T-helper 17 cell (primary cell): ENCODE measurements at places on chromosomes 3 and 15.
A peak's percentile ranks its signal among the peaks of the same experiment; 100 is the strongest.

DNA sequence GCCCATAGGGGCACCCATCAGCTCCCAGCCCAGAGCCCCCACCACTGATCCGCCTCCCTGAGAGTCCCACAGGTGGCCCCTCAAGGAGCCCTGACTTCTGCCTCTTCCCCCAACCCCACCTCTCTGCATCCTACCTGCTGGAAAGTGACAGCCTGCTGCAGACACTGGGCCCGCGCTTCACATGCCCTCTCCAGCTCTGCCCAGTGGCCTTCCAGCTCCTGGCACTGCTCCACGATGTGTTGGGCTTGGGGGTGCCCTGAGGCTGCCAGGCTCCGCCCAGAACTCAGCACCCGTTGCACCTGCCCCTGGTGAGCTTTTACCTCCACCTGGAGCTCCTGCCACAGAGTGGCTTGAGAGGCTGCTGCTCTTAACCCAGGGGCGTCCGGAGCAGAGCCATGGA, 20.1 kb downstream of the SPTBN5 start:
- H3K27ac ChIP-seq: peak overlapping the region; percentile 32
- H3K36me3 ChIP-seq: no peaks in the 10 kb centered on the region
- peaks cover 15% of the 10 kb centered on the region for H3K4me1 ChIP-seq
- no peak for DNase-seq
- no peaks in the 10 kb centered on the region for H3K27me3 ChIP-seq
- no peak overlapping the region for H3K4me3 ChIP-seq

DNA sequence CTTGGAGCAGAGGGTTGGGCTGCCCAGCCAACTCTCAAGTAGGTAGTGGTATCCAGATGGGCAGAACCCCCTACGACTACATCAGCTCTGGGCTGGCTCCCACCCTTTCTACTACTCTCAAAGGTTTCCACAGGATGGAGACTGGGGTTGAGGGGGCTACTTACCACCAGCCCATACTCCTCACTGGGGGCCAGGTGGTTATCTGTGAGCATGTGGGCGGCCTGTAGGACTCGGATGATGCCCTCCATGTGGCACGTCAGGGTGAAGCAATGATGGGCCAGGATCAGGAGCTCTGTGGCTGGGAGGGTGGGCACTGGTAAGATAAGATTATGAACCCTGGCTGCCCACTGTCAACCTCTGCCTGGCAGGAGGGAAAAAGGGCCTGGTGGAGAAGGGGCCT, 33.4 kb downstream of the EIF3J start:
- peaks cover 12% of the 10 kb centered on the region for H3K36me3 ChIP-seq
- H3K27me3 ChIP-seq: no peaks in the 10 kb centered on the region
- H3K4me3 ChIP-seq: peak overlapping the region; percentile 36
- H3K4me1 ChIP-seq: peaks cover 6% of the 10 kb centered on the region
- H3K27ac ChIP-seq: peak overlapping the region; percentile 19
- no peak for DNase-seq

DNA sequence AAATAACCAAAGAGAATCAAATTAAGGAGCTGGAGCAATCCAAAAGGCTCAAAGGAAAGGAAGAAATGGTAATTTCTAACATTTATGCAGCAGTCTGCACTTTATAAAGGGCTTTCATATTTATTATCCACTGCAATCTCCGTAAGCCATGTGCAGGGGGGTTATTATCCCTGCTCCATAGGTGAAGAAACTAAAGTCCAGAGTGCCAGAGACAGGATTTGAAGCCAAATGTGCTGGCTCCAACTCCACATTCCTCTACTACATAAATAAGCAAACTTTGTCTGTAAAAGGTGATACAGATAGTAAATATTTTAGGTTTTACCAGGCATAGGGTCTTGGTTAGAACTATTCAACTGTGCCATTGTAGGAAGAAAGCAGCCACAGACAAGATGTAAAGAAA, 221.4 kb downstream of the MINAR1 start:
- H3K4me1 ChIP-seq: no peaks in the 10 kb centered on the region
- no peaks in the 10 kb centered on the region for H3K36me3 ChIP-seq
- H3K4me3 ChIP-seq: no peak overlapping the region
- DNase-seq: no peak
- peaks cover 40% of the 10 kb centered on the region for H3K27me3 ChIP-seq

GRCh38 chr3:56917361-56918110, 115.8 kb upstream of the ARHGEF3 start:
- H3K4me3 ChIP-seq: peak overlapping the region; percentile 98
- DNase-seq: no peak
- H3K36me3 ChIP-seq: peaks cover 7% of the 10 kb centered on the region
- H3K27me3 ChIP-seq: no peaks in the 10 kb centered on the region
- peaks cover 73% of the 10 kb centered on the region for H3K4me1 ChIP-seq

GRCh38 chr15:92376109-92376508, 17.6 kb upstream of the ST8SIA2 start:
- no peak overlapping the region for H3K27ac ChIP-seq
- no peaks in the 10 kb centered on the region for H3K4me1 ChIP-seq
- peaks cover 51% of the 10 kb centered on the region for H3K27me3 ChIP-seq
- H3K4me3 ChIP-seq: no peak overlapping the region
- no peak for DNase-seq

- DNase-seq: no peak
- H3K27me3 ChIP-seq: peaks cover 4% of the 10 kb centered on the region
- no peak overlapping the region for H3K4me3 ChIP-seq
- H3K4me1 ChIP-seq: peaks cover 8% of the 10 kb centered on the region
- peaks cover 2% of the 10 kb centered on the region for H3K36me3 ChIP-seq
Observed at GRCh38 chr3:39295184-39295775, 15.4 kb upstream of the CX3CR1 start.

- H3K27me3 ChIP-seq: no peaks in the 10 kb centered on the region
- H3K4me3 ChIP-seq: no peak overlapping the region
- H3K36me3 ChIP-seq: peaks cover 2% of the 10 kb centered on the region
- H3K27ac ChIP-seq: peak overlapping the region; percentile 66
- H3K4me1 ChIP-seq: peaks cover 16% of the 10 kb centered on the region
- DNase-seq: no peak
Observed at GRCh38 chr3:48070030-48070429, 53.8 kb upstream of the MAP4 start.

DNA sequence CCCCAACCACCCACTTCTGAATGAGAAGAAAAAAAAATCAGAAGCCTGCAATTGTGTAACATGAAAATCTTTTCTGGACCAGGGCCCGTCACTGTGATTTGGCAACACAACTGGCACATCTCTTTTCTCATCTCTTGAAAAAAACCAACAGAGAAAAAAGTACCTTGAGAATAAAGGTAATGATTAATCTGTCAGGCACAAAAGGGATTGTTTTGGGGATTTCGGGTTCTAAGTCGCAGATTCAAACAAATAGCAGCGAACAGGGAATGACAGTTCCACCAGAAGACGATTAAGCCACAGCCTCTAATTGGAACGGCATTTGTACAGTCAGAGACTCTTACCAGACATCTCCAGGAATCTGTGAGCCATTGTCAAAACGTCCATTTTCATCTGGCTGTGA, at the start of gene AQP9:
Gene AQP9 (plus strand): TSS at position 276 of the 400 bp plus-strand sequence. CDS start 185 bp downstream, outside the sequence.
- no peak for DNase-seq
- no peak within 1 kb of the TSS for H3K4me3 ChIP-seq
- H3K36me3 ChIP-seq: no peaks in the 10 kb centered on the region

DNA sequence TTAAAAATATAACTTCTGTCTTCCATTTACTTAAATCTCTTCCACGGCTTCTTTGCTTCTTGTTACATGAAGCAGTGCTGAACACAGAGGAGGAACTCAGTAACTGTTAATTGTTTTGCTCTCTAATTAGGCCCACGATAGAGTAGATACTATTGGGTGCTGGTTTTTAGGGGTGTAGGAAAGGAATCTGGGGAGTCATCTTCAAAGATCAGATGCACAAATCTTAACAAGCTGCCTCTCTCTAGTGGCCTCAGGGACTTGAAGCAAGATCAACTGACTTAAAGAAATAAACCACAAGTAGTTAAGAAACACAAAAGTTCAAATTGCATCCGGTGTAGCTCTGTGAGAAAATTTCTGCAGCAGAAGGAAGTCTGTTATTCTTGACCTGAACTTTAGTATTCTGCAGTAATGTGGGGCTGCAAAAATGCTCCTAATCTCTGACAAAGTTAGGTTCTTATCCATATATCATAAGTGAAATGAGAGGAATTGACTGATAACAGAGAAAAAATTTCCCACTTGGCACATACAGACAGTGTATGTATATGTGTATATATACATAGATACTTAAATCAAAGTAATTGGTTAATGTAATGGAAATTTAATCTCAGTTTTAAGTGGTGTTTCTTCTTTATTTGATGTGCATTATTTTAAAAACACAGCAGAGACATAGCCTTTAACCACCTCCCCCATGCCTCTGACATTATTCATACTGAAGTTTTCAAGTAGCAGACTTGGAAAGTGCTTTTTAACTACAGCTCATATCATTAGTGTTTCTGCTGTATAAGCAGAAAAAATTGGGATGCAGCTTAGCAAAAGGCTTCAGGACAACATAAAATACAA, 51.8 kb downstream of the CHST2 start:
- H3K4me1 ChIP-seq: peaks cover 39% of the 10 kb centered on the region
- H3K27ac ChIP-seq: peak overlapping the region; percentile 93
- H3K36me3 ChIP-seq: peaks cover 3% of the 10 kb centered on the region
- no peaks in the 10 kb centered on the region for H3K27me3 ChIP-seq
- no peak for DNase-seq

DNA sequence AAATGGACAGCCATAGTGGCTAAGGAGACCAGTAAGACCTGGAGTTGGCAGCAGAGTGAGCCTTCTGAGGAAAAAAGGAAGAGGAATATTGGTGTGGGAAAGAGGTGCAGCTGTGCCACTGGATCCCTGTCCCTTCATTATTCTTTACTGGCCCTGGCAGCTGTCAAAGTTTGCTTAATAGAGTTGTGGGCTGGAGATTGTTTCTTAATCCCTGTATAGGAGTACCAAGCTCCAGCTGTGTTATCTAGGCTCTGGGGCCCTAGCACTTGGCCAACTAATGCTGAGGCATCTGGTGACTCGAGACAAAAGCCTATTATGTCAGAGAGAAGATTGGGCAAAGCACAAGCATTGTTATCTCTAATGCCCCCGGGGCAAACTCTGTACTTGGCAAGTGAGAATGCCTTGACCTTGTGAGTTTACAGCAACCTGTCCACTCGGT, 61.4 kb downstream of the ZNF609 start:
- H3K36me3 ChIP-seq: no peaks in the 10 kb centered on the region
- H3K4me3 ChIP-seq: no peak overlapping the region
- H3K4me1 ChIP-seq: peaks cover 44% of the 10 kb centered on the region
- peak overlapping the region; percentile 19 for H3K27ac ChIP-seq

GRCh38 chr15:92226020-92226612, 167.6 kb upstream of the ST8SIA2 start:
- H3K27ac ChIP-seq: no peak overlapping the region
- H3K4me1 ChIP-seq: no peaks in the 10 kb centered on the region
- peaks cover 52% of the 10 kb centered on the region for H3K27me3 ChIP-seq
- H3K4me3 ChIP-seq: no peak overlapping the region
- H3K36me3 ChIP-seq: peaks cover 5% of the 10 kb centered on the region

- peak overlapping the region; percentile 98 for H3K27ac ChIP-seq
- peaks cover 59% of the 10 kb centered on the region for H3K4me1 ChIP-seq
- no peak for DNase-seq
- no peaks in the 10 kb centered on the region for H3K36me3 ChIP-seq
Observed at GRCh38 chr15:90099868-90100831, 2.1 kb downstream of the IDH2 start.

DNA sequence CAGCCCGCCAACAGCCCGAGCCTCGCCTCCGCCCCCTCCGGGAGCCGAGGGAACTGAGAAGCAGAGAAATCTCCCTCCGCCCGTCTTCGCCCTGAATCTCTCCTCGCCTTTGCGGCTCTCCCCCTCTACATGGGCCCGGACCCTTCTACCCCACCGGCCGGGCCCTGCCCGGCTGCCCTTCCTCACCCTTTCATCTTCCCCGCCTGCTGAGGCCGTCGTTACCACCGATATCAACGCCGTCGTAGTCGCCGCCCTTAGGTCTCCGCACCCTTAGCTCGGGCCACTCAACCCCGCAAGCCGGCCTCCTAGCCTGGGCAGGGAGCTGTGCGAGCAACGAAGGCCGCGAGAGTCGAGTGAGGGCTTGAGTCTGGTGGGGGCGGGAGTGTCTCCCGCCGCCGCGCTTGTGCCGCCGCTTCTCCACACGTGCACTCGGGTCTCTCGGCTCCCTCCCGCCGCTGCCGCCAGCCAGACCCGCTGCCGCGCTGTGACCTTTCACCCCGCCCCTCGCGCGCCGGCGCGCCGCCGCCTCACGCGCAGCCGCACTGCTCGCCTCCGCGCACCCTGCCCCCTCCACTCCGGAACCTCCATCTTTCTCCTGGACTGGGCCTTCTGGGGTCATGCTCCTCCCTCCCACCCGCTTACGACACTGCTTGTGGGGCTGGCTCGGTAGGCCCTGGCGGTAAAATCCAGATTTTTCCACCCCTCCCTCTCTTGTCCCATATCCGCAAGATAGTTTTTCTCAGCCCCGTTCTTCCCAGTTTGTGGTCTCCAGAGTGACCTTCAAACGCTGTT, at the start of gene NAA50:
Gene NAA50 (minus strand): TSS at position 494 of the 792 bp plus-strand sequence. CDS start 300 bp downstream, at position 194.
- peaks cover 50% of the 10 kb centered on the region for H3K4me1 ChIP-seq
- peak within 1 kb of the TSS; percentile 98 for H3K4me3 ChIP-seq
- peak within 1 kb of the TSS; percentile 100 for H3K27ac ChIP-seq
- H3K36me3 ChIP-seq: peaks cover 4% of the 10 kb centered on the region

GRCh38 chr3:140091143-140091542, 156.2 kb downstream of the CLSTN2 start:
- DNase-seq: no peak
- H3K4me1 ChIP-seq: no peaks in the 10 kb centered on the region
- no peaks in the 10 kb centered on the region for H3K27me3 ChIP-seq
- H3K36me3 ChIP-seq: no peaks in the 10 kb centered on the region
- no peak overlapping the region for H3K4me3 ChIP-seq
- H3K27ac ChIP-seq: no peak overlapping the region

GRCh38 chr3:105553851-105554250, 187.1 kb downstream of the ALCAM start:
- no peak overlapping the region for H3K4me3 ChIP-seq
- DNase-seq: no peak
- no peak overlapping the region for H3K27ac ChIP-seq
- no peaks in the 10 kb centered on the region for H3K4me1 ChIP-seq
- H3K36me3 ChIP-seq: peaks cover 6% of the 10 kb centered on the region

DNA sequence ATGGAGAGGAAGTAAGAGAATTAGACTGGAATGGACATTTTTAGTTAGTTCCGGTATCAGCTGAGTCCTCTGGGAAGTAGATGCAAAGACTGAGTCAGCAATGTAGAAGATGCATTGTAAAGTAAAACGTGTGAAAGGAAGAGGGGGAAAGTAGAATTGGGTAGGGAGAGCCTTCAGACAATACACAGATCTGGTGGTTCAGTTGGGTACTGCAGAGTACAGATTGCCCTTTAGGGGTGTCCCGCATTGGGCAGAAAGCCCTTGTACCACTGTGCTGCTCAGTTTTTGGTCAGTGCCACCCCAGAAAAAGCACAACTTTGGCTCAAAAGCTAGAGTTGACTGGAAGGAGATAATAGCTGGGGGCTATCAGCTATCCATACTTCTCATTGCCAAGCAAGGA, 247.4 kb downstream of the KBTBD8 start:
- no peaks in the 10 kb centered on the region for H3K36me3 ChIP-seq
- H3K27me3 ChIP-seq: no peaks in the 10 kb centered on the region
- H3K4me1 ChIP-seq: no peaks in the 10 kb centered on the region

DNA sequence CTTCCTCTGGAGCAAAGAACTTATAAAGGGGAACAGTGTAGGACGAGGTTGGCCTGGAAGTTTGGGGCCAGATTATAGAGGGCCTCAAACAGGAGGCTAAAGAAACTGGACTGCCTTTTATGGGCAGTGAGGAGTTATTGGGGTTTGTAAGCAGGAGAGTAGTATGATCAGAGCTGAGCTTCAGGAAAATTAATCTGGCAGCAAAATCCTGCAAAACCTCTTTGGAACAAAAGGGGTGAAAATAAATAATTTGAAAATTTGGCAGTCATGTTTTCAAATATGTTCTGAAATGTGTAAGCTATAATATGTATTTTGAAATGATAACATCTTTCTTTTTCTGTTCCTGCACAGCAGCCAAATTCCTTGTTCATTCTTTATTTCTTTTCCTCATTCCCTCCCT, 164.9 kb downstream of the THSD4 start:
- no peak for DNase-seq
- H3K4me1 ChIP-seq: no peaks in the 10 kb centered on the region
- H3K27ac ChIP-seq: no peak overlapping the region
- H3K4me3 ChIP-seq: no peak overlapping the region
- peaks cover 11% of the 10 kb centered on the region for H3K27me3 ChIP-seq
- no peaks in the 10 kb centered on the region for H3K36me3 ChIP-seq
